Left kidney (tissue), 8 donors: ENCODE measurements at places on chromosomes 1 and 21. TPM values are rescaled to one million over a fixed set of nuclear protein-coding genes. Genes with fewer than 3 reads are reported as not detected.

DNA sequence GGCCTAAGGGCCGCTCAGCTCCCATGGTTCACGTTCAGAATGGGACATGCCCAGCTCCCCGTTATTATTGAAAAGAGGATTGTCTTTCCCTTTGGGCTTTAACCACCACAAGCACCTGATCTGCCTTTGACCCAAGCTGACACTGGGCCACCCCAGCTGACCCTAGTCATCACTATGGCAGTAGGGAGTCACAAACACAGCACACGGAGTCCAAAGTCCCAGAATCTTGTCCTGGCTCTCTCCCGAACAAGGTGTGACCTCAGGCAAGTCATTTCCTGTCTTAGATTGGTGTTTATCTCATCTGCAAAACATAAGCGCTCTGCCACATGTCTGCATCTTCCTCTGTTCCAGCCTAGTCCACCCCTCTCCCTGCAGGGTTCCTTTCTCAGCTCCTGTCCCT is 31.5 kb downstream of the IGFN1 start:
- DNase-seq = no peak

PGBD5 gene
- polyA plus RNA-seq = 5.8 TPM

GRCh38 chr1:157114183-157115121 is 14.8 kb upstream of the ETV3L start:
- DNase-seq = no peak

ASTN1 gene
- 1.4 TPM for polyA plus RNA-seq

- no peak for DNase-seq
These were observed 5.6 kb upstream of the TDRD10 start for GRCh38 chr1:154496383-154496782.

LMX1A gene
- polyA plus RNA-seq = not detected

DNA sequence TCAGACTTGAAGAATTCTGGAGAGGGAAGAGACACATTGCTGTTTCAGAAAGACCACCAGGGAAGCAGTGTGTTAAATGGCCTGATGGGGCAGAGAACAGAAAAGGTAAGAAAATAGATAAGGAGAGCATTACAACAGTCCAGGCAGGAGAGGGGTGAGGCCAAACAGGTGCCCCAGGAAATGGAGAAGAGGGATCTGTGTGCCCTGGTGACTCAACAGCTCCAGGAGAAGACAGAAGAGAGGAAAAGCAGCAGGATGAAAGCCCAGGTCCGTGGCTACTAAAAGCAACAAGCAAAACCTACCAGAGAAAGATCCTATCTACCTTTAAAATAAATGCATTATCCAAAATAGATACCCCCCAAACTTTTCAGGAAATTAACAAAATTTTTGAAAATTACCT is 9.2 kb downstream of the TP53BP2 start:
- no peak for DNase-seq

METTL18 gene
- 15.8 TPM for polyA plus RNA-seq

DNA sequence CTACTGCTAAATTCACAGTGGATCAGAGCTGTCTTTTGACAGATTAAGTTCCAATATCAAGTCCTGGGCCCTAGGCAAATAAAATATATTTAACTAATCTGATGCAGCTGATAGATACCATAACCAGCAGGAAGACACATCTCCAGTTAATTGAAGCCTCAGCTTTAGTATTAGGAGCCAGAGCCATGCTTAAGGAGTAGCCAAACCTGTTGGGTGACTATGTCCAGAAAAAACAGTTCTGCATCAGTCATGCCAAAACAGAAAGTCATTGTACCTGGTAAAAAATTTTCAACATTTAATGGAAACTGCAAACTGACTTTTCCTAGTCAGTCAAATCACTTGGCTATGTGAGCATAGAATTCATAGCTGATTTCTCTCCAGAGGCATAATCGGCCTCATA is 200.5 kb upstream of the RUNX1 start:
- DNase-seq = no peak

RGS1 gene
- polyA plus RNA-seq = 1.4 TPM

GRCh38 chr1:19529664-19530063 is 44.3 kb upstream of the CAPZB start:
- no peak for DNase-seq

DNA sequence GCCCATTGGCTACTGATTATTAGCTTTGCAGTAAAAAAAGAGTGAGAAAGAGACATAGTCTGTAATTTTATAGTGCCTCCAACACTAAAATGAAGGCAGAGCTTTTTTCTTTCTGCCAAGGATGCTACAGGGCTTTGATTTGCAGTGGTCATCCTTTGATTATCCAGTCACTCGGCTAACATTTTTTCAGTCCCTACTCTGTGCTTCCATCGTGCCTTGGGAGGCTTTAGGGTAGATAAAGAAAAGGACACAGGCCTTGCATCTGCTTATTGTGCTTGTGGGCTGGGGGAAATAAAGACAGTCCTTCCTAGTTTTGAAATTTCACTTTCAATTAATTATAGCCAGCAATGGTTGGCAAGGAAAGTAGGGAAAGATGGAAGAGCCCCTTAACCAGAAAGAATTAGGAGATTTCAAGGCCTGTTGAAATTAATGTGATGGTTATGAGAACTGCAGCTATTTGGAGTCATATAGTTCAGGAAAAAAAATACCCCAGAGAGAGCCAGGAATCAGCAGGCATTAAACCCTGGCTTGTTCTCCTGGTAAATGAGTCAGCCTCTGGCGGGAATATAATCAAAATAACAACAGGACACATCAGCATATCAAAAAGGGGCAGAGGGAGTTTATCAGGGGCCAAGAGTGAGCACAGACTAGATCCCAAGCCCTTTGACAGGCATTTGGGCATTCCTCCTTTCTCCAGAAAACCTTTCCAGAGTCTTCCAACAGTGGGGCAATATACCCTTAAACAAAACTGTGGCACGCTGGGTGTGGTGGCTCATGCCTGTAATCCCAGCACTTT is 27.4 kb downstream of the CACHD1 start:
- DNase-seq = no peak

KCNA3 gene
- 0.12 TPM for polyA plus RNA-seq

GRCh38 chr21:41678924-41679318 is 87.9 kb downstream of the RIPK4 start:
- DNase-seq = peak; percentile 96

ITPKB gene
- polyA plus RNA-seq = 21.1 TPM

DNA sequence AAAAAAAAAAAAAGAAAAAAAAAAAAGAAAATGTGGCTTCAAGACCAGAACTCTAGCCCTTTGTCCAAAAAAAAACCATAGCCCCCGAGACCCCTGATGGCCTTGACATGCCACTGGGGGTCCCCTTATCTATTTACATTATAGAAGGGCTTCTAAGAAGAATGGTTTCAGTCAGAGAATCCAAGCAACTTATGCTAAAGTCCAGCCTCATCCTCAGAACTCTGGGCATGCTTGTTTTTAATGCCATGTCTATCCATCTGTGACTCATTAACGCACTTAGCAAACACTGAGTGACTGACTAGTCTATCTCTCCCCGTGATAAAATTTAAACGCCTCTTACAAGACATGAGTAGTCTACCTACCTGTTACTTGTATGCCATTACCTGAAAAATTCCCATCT is 29.3 kb downstream of the ERG start:
- no peak for DNase-seq

SELP gene
- 4.4 TPM for polyA plus RNA-seq

VASH2 gene
- polyA plus RNA-seq = 27.2 TPM

DNA sequence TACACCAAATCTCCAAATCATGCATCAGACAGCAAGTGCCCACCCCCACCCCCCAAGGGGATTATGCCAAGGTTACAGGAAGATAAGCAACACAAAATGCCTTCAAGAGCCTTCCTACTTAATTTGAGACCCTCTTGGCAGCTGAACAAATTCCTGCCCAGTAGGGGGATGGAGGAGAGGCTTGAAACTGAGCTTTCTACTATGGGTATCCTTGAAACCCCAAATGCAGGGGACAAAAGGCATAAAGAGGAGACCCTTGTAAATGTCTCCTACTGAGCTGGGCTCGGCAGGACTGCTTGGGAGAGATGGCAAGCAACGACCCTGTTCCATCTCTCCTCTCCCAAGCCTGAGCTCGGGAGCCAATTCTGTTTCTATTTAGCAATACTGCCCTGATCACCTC is 3.5 kb downstream of the SLC41A1 start:
- DNase-seq = no peak

GRCh38 chr1:207089627-207090355 is 1.1 kb downstream of the C4BPB start:
- DNase-seq = no peak

DNA sequence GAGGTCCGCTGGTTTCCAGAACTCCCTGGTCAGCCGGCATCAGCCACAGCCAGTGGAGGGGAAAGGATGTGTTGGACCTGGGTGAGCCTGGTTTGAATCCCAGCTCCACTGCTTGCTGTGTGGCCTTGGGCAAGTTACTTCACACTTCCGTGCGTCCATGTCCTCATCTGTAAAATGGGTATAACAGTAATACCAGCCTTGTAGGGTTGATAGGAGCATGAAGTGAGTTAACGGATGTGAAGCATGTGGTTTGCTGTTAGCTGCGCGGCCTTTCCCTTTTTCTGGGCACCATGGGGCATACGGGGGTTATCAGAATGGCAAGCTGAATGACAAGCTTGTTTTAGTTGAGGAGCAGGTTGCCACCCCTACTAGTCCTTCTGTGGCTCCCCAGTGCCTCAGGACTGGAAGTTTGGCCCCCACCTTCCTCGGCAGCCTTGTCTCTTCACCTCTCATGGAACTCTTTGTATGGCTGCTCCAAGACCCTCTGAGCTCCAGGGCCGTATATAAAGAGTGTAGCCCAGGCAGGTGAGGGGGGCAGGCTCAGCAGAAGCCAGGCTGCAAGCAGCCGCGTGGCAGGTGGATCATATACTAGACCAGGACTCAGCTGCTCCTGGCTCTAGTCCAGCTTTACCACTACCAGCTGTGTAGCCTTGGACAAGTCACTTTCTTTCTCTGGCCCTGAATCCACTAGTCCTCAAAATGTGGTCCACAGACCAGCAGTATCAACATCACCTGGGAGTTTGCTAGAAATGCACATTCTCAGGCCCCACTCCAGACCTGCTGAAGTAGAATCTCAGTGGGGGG is 95.4 kb downstream of the LACTBL1 start:
- DNase-seq = no peak

DNA sequence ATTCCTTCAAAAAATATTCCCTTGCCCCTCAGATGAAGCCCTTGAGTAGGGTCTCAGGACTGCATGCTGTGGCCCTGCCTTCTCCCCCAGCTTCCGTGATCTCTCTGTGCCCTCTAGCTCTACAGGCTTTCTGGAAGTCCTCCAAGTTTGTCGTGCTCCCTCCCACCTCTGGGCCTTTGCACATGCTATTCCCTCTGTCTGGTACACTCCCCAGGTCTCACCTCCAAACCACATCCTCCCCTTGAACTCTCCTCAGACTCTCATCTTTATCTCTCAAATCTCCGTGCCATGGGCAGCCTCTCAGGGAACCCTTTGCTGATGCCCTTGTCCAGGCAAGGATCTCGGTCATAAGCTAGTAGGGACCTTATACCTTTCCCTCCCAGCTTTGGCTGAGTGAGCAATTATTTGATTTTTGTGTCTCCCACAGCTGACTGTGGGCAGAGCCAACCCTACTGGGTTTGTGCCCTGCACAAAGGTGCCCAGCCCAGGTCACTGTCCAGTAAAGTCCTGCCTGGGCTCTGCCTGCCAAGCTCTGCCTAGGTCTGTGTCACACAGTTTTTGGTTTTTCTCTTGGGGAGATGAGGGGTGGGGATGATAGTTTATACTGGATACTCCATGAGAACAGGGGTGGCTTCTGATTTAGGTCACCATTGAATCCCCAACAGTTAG is 188.1 kb downstream of the ZNF281 start:
- DNase-seq = no peak

GRCh38 chr1:20616847-20617487 is 16.3 kb upstream of the PINK1 start:
- DNase-seq = no peak

DNA sequence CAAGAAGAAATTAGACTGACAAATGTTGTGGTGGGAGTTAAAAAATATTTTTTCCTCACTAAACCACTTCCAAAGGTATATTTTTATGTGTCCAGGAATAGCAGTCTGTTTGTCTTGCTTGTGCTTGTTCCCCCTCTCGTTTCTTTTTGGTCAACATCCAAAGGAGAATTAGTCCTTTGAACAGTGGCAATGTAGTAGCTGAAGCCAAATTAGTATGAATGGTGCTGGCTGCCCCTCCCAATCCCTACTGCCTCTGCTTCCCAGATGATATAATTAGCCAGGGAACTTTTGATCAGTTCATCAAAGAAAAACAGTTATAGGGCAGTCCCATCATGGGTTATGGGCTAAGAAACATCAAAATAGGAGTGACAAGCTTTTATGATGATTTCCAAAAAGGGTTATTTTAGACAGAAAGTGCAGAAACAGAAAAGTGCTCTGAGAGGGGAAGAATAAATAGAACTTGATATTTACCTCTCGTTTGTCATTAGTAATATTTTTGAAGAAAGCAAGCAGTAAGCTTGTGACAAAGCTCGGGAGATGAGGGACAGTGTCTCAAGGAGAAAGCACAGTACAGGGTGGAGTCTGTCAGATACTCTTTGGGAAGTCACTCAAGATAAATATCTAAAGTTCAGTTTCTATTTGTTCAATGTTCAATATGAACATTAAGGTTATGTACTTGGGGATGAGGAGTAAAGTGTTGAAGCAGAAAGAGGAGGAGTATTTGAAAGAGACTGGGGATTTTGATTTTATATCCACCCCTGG is 239.1 kb downstream of the HLX start:
- no peak for DNase-seq

DNA sequence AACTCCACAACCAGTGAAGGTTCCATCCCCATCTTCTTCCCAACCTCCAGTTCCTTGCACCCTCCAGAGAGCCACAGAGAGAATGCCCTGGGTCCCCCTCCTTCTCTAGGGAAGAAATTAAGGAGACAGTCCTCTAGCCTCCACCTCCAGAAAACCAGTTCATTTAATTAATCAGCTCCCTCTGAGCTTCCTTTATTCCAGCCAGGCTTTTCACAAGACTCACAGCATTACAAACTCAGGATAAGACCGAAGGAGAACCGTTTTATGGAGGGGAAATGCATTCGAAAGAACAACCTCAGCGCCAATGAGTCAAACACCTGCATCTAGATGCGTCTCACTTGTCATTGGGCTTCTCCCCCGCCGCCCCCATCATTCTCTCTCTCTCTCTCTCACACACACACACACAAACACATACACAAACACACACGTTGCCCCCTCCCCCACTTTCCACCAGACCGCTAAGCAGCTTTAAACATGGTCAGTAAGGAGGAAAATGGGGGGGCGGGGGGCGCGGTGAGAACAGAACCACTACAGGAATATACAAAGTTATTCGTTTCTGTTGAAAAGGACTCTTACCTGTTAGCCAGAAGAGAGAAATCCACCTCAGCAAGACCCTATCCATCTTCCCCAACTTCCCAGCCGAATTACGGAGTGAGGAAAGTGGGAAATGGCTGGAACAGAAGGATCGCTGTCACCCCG is 544 bp downstream of the ILDR2 start:
- DNase-seq = peak; percentile 17

GRCh38 chr1:50109647-50110075 is 941 bp downstream of the ELAVL4 start:
- peak; percentile 68 for DNase-seq
